NCI-H69 (cell line): ENCODE measurements at places on chromosomes 1 and 21.

DNA sequence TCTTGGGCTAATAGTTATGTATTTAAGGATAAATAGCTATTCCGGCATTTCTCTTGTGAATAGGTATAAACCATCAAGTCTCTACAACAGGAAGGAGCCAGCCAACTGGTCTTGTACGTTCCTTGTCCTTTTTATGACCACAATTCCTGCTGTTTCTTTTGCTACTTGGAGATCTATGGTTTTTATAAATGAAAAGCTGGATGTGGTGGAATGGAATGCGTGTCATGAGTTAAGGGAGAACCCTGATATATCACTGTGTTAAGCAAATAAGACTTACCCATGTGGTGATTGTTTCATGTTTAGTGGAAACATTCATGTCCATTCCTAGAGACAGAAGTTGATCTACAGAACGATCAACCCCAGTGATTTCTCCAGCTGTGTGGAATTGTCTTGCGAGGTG is 282.1 kb downstream of the RPS6KC1 start:
- no peak for DNase-seq

DNA sequence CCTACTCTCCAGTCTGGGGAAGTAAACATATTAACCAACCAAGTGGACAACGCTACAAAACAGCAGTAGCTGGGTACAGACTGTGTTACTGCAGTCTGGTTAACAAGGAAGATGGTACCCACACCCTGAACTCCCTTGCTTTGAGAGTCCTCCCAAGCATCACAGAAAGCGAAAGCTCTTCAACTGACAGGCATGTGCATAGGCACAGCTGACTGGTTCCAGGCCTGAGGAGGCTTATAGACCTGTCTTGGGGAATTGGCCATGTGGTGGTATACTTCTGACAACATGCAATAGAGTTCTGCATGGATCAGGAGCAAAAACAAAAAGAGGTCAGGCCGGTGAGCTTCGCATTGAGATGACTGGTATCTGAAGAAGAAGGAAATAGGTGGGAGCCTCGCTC is 17.4 kb downstream of the LMX1A start:
- DNase-seq, result no peak

DNA sequence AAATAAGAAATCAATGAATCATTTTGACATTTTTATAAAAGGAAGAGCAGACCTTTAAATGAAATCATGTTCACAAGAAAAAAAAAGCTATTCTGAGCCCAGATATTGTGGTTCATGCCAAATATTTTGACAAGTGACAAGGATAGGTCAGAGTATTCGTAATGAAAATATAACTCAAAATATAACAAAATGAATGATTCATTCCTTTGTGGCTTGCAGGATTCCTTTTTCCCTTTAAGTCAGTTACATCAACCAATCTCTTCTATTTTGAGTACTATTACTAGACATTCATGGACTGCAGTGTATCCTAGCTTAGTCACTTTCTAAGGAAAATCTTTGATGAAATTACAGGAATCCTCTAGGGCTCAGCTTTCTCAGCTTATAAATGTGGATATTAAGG is 188.7 kb downstream of the COL11A1 start:
- DNase-seq, result no peak

GRCh38 chr1:230772457-230773395 is 25.5 kb downstream of the CAPN9 start:
- DNase-seq, result peak; percentile 70

DNA sequence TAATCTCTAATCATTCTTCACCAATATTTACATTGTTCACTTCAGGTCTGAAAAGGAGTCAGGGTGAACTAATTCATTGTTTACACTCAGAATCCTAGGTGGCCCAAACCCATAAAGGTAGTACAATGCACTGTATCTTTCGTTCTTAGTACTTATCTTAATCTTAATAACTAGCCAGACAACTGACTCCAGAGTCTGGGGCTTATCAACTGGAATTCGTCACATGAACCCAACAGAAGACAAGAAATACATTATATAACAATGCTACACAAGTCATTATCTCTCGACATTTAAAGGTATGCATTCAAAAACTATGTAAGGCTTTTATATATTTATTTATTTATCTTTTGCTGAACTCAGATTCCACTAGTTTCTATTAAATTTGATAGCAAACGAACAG is 125.9 kb upstream of the ESRRG start:
- no peak for DNase-seq

DNA sequence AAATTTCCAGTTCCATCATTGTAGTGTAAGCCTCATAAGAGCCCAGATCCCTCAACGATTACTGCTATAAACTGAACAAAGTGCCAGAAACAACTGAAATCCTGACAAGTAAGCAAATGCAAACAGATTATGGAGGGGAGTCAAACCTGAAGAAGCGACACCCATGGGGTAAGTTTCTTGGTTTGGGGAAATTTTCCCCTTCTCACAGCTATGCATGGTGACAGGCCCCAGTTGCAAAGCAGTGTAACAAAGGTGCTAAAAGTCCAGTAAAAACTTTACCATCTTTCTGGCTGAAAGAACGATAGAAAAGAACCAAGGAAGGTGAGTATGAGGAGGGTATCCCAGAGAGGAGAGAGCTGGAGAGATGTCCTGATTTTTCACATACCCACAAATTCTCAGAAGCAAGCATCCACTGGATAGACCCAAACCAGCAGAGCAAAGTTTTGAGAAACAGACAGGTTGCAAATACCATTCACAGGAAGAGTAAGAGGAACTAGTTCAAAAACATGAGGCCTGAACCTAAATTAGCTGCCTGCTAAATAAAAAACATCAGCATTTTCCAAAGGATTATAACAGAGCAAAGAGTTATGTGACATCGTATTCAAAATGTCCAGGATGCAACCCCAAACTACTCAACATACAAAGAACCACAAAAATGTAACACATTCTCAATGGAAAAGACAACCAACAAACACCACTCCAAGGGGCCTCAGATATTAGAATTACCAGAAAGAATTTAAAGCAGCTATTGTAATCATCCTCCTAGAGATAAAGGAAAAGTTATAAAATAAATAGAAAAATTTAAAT is 14.5 kb downstream of the SCYL3 start:
- DNase-seq, result no peak

- peak; percentile 47 for DNase-seq
These were observed 28.1 kb downstream of the RNF187 start for GRCh38 chr1:228515200-228515834.

GRCh38 chr1:114033216-114033706 is 54.0 kb downstream of the OLFML3 start:
- DNase-seq, result peak; percentile 55

- no peak for DNase-seq
These were observed 58.5 kb downstream of the LYST start for GRCh38 chr1:235808223-235808622.

- no peak for DNase-seq
These were observed 497.2 kb upstream of the PKN2 start for GRCh38 chr1:88186911-88187310.

DNA sequence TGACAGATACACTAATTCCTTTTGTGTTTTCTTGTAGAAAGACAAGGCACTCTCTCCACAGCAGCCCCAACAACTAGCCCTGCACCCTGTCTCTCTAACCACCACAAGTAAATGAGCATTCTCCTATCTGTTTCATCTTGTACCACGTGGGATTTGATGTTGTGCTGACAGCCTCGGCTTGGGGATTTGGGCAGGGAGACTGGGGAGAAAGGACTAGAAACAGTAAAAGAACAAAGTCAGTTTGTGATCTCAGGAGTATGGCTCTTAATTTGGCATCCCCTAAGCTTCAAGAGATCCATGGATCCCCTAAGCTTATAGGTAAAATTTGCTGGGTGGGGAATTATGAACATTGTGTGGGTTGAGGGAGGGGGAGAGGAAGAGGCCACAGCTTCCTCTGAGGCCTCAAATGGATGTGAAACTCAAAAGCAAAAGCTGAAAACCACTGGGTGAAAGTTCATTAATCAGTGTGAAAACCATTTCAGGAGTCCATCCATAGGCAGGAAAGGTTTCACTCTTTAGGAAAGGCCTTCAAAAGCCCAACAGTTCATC is 3.1 kb downstream of the C1orf162 start:
- DNase-seq, result no peak

GRCh38 chr1:187933562-187934419 is 1105.0 kb downstream of the PLA2G4A start:
- DNase-seq, result no peak

- DNase-seq, result no peak
These were observed at the start of gene SLAMF9 for GRCh38 chr1:159953536-159954515. TSS of gene SLAMF9 (minus strand) at chr1:159954237. CDS start at chr1:159954137, 100 bp downstream.

GRCh38 chr1:234845097-234845660 is 235.2 kb upstream of the IRF2BP2 start:
- no peak for DNase-seq

DNA sequence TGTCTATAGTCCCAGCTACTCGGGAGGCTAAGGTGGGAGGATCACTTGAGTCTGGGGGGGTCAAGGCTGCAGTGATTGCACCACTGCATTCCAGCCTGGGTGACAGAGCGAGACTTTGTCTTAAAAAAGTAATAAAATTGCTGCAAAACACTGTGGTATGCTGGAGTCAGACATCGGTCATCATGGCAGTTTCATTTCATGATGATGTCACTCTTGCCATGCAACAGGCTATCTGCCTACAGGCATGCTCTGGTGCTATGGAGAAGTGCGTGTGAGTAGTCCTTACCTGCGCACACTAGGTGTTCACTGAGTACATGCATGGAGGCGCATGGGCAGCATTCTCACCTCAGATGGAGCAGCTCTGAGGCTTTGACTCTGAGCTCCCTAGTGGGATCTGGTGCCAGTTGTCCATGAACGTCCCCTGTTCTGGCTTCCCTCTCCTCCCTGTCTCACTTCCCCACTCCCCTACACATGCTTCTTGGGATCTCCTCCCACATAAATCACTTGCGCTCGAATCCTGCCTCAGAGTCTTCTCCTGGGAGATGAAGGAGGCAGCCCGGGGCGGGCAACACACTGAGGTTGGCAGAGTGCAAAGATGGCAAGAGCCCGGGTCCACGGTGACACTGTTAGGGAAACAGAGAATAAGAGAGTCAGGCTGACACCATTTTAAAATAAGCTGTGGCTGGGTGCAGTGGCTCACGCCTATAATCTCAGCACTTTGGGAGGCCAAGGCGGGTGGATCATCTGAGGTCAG is 10.4 kb upstream of the CELA3B start:
- DNase-seq, result no peak

DNA sequence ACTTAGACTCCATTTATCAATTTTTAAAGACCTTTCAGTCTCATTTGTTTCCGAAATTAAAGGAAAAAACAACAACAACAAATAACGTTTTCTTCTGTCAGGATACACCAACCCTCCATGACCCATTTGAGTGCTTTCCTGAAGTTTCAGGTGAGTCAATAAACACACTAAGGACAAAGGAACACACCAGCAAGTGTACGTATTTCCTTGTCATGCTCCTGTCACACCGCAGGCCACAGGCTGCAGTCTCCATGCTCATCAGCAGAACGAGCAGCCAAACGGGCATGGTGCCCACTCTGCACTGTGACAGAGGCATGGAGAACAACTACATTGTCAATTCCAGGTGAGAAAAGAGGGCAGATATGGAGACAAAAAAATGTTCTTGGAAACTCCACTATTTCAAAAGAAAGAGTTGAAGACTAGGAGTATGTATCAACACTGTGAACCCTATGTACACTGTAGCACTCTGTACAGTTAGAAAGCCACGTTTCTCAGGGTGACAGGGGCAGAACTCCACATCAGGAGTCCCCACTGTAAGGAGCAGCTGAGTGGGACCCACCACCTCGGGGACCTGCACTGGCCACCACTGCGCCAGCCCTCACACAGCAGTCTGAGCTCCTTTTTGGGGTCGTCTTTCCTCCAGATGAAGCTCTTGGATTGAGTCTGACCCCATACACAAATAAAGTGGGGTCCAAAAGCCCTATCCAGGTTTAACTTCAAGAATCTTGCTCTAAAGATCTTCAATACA is 2.6 kb downstream of the PTTG1IP start:
- DNase-seq, result peak; percentile 28

DNA sequence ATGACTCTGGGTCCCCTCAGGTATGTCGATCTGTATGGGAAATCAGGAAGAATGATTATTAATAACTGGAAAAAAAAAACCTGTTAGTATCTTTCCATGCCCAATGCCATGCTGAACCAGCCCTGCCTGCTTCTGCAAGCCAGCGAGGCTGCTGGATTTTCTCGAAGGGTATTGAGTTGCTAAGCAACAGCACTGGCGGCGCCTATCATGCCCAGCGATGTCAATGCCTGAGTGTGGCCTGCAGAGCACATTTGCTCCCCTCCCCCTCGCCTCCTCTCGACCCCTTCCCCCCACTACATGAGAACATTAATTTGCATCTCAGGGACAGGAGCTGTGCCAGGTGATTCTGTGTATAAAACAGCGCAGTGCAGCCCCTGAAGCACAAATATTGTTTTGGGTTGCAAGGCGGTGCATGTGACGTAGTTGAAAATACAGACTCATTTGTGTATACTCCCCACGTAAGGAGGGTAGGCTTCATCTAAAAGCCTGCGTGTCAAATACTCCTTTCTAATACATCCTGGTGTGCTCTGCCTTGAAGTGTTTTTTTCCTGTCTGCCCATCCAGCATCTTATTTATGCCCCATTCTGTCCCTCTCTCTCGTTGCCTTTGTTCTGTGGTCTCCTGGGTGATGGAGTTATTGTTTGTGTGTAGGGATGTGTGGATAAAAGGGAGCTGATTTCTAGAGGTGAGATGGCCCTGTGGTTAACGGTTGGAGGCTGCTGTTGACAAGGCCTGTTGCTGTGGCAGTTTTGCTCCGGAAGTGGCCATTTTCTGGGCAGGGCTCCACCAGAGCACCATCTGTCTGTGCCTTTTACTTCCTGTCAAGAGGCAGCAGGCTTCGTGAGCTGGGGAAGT is 32.7 kb upstream of the ATP5PO start:
- DNase-seq, result peak; percentile 90

DNA sequence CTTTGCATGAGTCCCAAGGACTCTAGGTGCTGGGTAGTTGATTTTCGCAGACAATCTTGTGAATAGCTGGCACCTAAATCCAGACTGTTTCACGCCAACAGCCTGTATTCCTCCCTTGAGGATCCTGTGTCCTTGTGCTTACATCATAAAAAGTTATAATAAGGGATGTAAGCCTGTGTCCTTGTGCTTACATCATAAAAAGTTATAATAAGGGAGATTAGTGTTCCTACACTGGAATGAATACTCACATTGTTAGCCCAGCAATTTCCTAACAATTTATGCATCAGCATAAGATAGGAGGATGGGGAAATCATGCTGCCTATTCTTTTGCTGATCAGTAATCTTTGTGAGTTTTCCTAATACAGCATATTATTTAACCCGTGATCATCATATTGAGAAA is 4.0 kb upstream of the HSD3B2 start:
- no peak for DNase-seq

- no peak for DNase-seq
These were observed 9.2 kb downstream of the TNFRSF9 start for GRCh38 chr1:7931446-7931812.

DNA sequence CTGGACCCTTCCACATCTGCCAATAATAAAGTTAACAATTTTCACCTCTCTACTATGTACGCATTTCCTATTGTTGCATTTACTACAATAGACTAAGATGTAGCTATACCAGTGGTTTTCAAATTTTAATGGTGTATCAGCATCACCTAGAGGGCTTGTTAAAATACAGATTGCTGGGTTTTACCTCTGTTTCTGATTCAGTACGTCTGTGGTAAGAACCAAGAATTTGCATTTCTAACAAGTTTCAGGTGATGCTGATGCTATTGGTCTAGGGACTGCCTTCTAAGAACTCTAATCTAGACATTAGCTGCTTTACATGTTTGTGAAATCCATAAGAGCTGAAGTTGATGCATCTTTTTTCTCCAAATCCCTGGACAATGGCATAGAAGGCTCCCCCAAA is 59.7 kb downstream of the ERICH3 start:
- DNase-seq, result no peak
